ENCODE measurements at places on chromosomes 5 and 9.

DNA sequence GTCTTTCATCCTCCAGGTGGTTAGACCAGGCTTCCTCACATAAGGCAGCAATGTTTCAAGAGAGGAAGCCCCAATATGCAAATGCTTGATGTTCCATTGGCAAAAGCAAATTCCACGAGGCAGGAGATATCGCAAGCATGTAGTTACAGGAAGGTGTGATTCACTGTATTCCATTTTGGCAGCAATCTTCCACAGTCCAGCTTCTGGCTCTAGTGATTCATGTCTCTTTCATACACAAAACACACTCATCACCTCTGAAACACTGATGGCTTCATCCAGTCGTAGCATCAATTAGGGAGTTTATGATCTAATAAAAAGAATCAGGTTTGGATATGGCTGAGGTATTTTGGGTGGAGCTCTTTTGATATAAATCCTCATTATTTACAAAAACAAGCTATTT lies 552.2 kb upstream of the RIOK2 start:
- DNase-seq, result no peak

- no peak for DNase-seq
These were observed 381 bp downstream of the MED22 start for GRCh38 chr9:133347515-133347984.

GRCh38 chr5:80762573-80762972 lies 107.8 kb upstream of the DHFR start:
- DNase-seq, result no peak

GRCh38 chr5:115460472-115460871 lies 84.1 kb downstream of the FEM1C start:
- DNase-seq, result no peak

- no peak for DNase-seq
These were observed 29.1 kb upstream of the ABO start for GRCh38 chr9:133304158-133304470.

DNA sequence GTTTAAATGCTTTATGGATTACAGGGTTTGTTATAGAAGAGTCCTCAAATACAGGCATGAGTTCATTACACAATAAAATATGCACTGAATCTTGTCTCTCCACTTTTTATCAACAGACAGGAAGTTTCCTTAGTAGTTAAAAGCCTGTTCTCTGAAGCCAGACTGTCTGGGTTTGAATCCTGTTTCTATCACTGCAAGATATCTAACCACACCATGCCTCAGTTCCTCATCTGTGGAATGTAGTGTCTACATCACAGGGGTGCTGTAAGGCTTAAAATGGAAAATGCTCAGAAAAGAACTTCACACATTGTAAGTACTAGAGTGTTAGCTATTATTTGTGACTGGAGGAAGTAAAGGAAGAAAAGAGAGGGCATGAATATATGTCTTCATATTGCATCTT lies 9.3 kb downstream of the LIX1 start:
- no peak for DNase-seq

DNA sequence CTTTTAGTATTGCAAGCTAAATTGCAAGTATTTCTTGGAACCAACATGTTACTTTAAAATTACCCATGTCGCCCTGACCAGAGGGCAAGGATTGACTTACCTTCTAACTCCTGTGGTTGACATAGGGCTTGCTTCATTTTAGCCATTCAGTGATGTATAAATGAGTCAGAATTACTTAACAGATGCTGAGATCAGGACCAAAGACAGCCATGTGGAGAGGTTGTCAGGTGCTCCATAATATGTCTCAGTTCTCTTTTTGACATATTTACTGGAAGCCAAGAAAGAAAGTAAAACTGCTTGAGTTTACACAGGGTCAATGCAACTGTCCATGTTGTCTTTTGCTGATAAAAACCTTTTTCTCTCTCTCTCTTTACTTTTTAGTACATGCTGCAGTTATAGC lies 33.2 kb downstream of the F2RL2 start:
- DNase-seq, result no peak

GRCh38 chr9:33453286-33453860 lies 6.0 kb upstream of the AQP3 start:
- no peak for DNase-seq

DNA sequence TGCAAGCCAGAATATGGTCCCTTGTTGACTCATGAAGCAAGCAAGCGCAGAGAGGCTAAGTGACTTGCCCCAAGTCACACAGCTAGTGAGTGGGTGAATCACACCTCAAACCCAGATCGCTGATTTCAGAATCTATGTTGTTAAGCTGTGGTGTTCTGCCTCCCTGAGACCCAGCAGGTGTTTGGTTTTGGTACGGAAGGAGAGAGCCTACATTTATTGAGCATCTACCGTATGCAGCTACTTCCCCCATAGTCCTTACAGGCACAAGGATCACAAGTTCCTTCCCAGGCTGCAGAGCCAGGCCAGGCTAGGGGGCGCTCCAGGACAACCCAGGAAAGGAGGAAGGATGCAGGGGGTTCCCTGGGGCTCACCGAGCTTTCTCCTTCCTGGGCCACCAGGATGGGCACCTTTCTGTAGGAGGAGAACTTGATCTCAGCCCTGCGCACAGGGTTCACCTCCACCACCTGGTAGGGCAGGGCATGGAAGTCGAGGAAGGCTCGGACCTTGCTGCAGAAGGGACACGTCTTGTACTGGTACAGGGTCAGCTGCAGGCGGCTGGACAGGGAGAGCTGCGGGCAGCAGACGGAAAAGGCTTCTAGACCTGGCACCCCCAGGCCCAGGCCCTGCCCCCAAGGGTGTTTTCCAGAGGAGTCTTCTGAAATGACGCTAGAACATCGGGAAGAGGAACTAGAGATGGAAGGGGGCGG lies 2.5 kb downstream of the PTGES2 start:
- peak; percentile 31 for DNase-seq

DNA sequence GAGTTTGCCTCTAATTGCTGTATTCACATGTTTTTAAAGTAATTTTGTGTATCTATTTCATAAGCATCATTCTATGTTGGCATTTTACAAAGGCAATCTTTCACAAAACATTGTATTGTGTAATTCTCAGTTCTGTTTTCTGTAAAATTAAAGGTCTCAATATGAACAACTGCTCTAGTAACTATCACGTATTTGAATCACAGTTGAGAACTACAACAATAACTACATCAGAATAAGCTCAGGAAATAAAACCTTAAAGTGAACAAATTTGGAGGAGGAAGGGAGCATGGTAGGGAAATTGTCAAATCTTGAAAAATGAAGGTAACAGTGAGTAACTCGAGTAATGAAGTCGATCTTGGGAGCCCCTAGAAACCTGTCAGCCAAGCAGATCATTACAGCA lies 22.5 kb upstream of the CAMK4 start:
- no peak for DNase-seq

GRCh38 chr5:67135381-67135984 lies 61.1 kb downstream of the CD180 start:
- no peak for DNase-seq

DNA sequence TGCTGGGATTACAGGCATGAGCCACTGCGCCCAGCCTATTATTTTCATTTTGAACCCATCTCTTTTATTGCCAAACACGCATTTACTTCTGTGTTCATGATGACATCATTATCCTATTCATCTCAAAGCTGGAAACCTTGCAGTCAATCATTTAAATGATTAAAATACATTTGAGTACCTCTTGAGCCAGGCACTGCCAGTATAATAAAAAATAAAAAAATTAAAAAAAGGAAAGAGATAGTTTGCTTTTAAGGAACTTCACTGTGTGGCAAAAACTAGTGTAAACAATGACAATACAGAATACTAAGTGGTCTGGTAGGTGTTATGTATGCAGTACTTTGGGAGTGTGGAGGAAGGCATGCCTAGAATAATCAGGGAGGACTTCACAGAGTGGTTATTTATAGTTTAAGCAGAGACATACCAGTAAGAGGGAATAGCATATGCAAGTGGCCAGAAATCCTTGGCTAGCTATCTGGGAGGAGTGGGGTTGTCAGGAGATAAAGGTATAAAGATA lies 8.6 kb downstream of the NSD1 start:
- DNase-seq, result no peak

Data from caudate nucleus (tissue), 63 donors.